Adrenal gland (tissue), 19 donors: ENCODE measurements at places on chromosomes 4 and X. TPM values are rescaled to one million over a fixed set of nuclear protein-coding genes. Genes with fewer than 3 reads are reported as not detected.

Gene SMARCA1
- total RNA-seq: 128 TPM

Gene TRMT10A
- 4.0 TPM for total RNA-seq

Gene SPANXA2
- total RNA-seq: not detected

Gene CT45A9
- total RNA-seq: not detected

Gene DACH2
- total RNA-seq: not detected

Gene ARMCX4
- 18.6 TPM for total RNA-seq

GRCh38 chr4:138891631-138892031 is 124.0 kb upstream of the NOCT start:
- no peaks in the 10 kb centered on the region for H3K36me3 ChIP-seq
- H3K27me3 ChIP-seq: no peaks in the 10 kb centered on the region
- H3K4me3 ChIP-seq: no peak overlapping the region
- DNase-seq: no peak

DNA sequence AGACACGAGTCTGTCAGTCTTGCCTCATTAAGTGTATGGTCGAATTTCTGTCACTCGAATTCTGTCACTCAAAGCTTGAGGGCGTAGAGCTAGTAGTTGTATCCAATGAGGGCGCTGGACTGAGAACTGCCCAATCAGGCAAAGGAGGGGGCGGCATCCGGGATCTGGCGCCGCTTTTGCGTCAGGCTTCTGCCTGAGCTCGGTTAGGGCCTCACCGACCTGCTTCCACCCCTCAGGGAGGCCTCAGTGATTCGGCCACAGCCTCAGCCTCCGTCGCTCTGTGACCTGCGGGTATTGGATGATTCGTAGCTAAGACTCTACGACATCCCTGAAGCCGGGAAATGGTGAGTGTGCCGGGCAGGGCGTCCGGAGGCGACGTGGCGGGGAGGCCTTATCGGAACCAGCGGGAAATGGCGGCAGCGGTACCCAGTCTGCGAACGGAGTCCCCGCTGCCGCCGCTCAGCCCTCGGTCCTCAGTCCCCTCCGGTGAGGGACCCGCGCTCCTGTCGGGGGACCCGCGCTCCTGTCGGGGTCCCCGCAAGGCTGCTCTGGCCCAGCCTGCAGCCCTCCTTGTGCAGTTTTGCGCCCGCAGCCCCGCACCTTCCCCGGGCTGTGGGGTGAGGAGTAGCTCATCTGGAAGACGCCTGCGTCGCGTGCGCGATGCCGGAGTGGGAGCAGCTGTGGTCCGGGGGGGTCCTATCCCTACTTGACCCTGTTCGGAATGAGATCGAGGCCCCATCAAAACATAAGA is 88.3 kb downstream of the ZNF718 start:
- H3K27me3 ChIP-seq: no peaks in the 10 kb centered on the region
- H3K36me3 ChIP-seq: no peaks in the 10 kb centered on the region
- no peaks in the 10 kb centered on the region for H3K4me1 ChIP-seq
- no peak overlapping the region for H3K27ac ChIP-seq

GRCh38 chr4:6625256-6625655 is 15.2 kb upstream of the MRFAP1 start:
- H3K27me3 ChIP-seq: no peaks in the 10 kb centered on the region
- no peak overlapping the region for H3K27ac ChIP-seq
- H3K36me3 ChIP-seq: no peaks in the 10 kb centered on the region
- H3K4me3 ChIP-seq: no peak overlapping the region

- no peaks in the 10 kb centered on the region for H3K36me3 ChIP-seq
- no peak for DNase-seq
- peaks cover 73% of the 10 kb centered on the region for H3K4me1 ChIP-seq
- no peaks in the 10 kb centered on the region for H3K27me3 ChIP-seq
- H3K27ac ChIP-seq: no peak overlapping the region
Measured at GRCh38 chr4:143402776-143403552, 66.3 kb downstream of the GAB1 start.

DNA sequence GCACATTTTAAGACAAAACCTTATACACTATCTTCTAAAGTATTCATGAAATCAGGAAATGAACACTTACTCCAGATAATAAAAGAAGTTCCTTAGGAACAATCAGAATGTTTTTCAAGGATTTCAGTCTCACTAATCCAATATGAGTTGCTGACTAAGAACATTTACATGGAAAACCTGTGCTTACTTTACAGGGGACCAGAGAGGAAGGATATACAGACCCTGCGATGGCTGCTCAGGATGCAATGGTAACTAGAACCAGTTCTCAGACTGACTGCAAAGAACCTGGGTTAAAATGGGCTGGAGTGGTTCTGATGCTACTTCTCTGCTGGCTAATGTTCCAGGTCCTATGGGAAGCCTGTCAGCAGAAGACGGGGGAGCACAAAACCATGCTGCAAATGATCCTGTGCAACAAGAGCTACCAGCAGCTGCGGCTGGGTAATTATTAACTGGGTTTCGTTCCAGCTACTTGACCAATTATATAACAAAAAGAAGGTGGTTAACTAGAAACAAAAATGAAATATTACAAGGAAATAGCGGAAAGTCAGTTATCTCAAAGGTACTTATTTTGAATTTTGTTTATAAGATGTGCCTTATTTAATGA is 85.3 kb downstream of the ANXA10 start:
- H3K4me3 ChIP-seq: no peak overlapping the region
- no peak for DNase-seq
- no peaks in the 10 kb centered on the region for H3K36me3 ChIP-seq
- no peaks in the 10 kb centered on the region for H3K4me1 ChIP-seq
- no peak overlapping the region for H3K27ac ChIP-seq

DNA sequence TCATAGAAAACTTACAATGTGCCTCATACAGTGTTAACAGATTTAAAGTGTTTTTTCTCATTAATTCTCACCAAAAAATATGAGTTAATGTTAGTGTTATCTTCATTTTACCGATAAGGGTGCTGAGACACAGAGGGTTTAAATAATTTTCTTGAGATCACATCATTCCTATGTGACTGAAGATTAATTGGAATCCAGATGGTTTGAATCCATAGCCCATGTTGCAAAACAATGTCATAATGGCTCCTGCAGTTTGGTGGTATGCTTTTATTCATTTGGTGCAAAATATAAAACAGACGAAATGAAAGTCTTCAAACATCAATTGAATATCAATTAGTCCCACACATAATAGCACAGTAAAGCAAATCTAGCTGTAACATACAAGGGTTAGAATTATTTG is 512.2 kb downstream of the FSTL5 start:
- H3K4me3 ChIP-seq: no peak overlapping the region
- no peak overlapping the region for H3K27ac ChIP-seq
- DNase-seq: no peak
- no peaks in the 10 kb centered on the region for H3K27me3 ChIP-seq

- no peaks in the 10 kb centered on the region for H3K36me3 ChIP-seq
- peak; percentile 91 for DNase-seq
- H3K27me3 ChIP-seq: no peaks in the 10 kb centered on the region
- H3K27ac ChIP-seq: peak overlapping the region; percentile 96
Measured at GRCh38 chr4:151324752-151325110, 674 bp downstream of the SH3D19 start.

DNA sequence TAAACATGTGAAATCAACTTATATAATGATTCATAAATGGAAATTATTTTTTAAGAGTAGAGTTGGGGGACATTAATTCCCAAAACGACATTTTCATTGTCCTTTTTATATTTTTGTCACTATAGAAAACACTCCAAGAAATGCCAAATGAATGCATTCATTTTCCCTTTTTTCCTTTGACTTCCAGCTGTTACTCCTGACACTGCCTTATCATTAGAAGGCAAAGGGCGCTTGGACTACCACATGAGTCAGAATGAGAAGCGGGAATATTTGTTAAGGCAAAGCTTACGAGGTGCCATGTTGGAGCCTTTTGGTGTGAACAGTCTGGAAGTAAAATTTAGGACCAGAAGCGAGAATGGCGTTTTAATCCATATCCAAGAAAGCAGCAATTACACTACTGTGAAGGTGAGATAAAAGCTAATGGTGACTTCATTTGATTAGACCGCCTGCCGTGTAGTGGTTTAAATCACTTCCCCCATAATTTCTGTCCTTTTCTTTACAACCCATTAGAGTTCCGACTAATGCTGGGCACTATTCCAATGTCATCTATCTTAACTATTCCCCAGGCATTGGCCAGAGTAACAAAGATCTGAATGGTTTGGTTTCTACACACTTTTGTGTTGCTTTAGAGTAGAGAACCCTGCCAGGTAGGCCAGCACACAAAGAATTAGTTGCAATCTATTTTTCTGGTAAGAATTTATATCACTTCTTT is 166.7 kb downstream of the FAT4 start:
- no peak for DNase-seq
- H3K27me3 ChIP-seq: no peaks in the 10 kb centered on the region
- H3K27ac ChIP-seq: no peak overlapping the region

GRCh38 chrX:16930392-16930791 is 16.1 kb upstream of the REPS2 start:
- DNase-seq: peak; percentile 33
- peaks cover 4% of the 10 kb centered on the region for H3K4me1 ChIP-seq
- peaks cover 5% of the 10 kb centered on the region for H3K27me3 ChIP-seq
